ENCODE measurements at places on chromosomes 2 and 18. TPM values are rescaled to one million over a fixed set of nuclear protein-coding genes. Genes with fewer than 3 reads are reported as not detected.
A peak's percentile ranks its signal among the peaks of the same experiment; 100 is the strongest.

- no peak for DNase-seq
These were observed 20.0 kb upstream of the LPIN1 start for GRCh38 chr2:11726384-11726783.

Gene APCDD1
- not detected for total RNA-seq

Gene HOXD12
- total RNA-seq, result 0.25 TPM

DNA sequence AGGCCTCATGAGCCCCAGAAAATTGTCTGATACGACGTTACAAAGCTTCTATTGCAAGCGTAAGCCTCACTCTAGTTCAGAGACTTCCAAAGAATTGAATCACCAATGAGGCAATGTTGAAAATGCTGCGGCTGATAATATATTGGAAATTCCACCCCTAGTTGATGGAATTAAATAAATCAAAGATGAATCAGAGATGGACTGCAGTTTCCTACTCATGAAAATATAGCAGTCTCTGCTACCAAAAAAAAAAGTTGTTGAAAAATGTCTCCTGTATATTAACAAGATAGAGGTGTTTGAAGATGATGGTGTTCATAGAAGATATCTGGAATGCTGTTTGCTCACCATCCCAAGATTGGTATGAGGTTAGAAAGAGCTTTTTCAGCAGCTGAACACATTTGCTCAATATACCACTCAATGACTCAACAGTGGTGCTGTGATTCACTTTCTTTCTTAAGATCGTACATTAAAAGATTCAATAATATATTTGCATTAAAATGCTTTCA lies 99.8 kb upstream of the ARHGAP28 start:
- no peak for DNase-seq

DNA sequence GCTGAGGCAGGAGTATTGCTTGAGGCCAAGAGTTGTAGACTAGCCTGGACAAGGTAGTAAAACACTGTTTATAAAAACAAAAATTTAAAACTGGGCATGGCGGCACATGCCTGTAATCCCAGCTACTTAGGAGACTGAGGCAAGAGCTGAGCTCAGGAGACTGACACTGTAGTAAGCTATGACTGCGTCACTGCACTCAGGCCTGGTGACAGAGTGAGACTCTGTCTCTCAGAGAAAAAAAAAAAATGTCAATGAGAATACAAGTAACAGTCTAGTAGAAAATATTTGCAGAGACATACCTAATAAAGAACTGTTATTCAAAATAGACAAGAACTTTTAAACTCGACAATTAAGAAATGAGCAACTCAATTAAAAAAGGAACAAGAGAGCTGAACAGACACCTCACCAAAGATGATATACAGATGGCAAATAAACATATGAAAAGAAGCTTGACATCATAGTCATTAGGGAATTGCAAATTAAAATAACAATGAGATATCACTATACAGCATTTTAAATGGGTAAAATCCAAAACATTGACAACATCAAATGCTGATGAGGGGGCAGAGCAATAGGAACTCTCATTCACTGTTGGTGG lies 624.3 kb upstream of the ZEB2 start:
- DNase-seq, result no peak

- DNase-seq, result no peak
These were observed 23.7 kb upstream of the MMADHC start for GRCh38 chr2:149611100-149611820.

Gene PLGLB1
- 3.6 TPM for total RNA-seq

GRCh38 chr2:62407838-62408237 lies 98.2 kb downstream of the TMEM17 start:
- DNase-seq, result peak; percentile 43

DNA sequence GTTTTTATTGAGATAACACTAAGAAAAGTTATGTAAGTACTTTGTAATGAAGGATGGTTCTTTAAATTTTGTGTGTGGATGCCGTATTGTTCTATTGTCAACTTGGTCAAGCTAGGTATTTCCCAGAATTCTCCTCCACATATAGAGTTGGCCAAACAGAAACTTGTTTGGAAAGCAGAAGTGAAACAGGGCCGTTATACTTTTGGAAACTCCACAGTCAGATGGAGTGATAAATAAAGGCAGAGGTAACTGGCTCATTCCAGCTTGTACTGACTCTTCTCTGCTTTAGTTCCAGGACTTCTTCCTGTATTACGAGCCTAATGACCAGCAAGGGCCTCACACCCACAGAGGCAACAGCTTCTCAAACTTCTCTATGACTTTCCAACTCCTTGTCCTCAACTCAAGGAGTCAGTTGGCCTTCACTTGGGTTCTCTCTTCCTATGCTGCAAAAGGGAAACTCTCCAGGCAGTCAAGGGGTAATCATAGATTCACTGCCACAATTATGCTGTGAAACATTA lies 16.4 kb upstream of the STARD7 start:
- peak; percentile 84 for DNase-seq

- DNase-seq, result no peak
These were observed 860 bp upstream of the KCNJ3 start for GRCh38 chr2:154697418-154698252.

DNA sequence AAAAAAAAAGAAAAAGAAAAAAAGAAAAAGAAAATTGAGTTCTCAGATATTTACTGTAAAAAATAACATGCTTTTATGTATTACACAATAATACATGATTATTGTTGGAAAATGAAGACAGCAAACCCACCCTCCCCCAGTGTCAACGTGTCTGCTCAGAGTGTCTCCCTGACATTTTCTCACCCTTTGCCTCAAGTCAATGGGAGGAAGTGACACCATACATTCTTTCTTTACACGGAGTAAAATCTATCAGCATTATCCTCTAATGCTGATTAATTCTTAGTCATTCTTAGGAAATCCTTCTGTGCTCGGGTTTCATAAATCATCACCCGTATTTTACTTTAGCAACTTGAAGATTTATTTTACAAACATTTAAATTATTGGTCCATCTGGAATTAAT lies 32.0 kb downstream of the CTAGE1 start:
- DNase-seq, result no peak
